AG08396 (cell line): ENCODE measurements at places on chromosomes 12 and 14.

DNA sequence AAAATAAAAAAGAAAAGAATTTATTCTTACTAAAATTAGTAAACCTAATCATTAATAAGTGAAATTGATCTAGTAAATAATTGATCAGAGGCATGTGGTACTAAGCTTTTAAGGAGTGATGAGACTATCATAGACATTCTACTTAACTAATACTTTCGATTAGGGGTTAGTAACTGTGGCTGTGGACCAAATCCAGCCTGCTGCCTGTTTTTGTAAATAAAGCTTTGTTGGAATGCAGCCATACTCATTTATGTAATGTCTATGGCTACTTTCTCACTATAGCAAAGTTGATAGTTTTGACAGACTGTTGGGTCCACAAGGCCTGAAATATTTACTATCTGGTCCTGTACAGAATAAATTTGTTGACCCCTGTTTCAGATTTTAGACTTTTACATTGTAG is 63.2 kb downstream of the PLEKHA5 start:
- no peak for DNase-seq

DNA sequence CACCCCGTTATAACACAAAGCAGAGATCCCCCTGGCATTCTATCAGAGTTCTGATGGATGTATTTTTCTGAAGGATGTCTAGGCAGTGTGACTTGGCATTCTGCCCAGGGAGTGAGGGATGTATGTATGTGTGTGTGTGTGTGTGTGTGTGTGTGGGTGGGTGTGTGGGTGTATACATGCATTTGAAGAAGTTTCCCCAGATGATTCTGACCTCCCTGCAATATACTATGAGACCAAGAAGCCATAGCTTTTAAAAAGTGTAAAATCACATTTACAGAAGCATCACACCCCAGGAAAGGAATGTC is 59.7 kb upstream of the NAP1L1 start:
- no peak for DNase-seq

- DNase-seq = peak; percentile 8
These were observed 414 bp downstream of the UNC79 start for GRCh38 chr14:93431036-93431670.

DNA sequence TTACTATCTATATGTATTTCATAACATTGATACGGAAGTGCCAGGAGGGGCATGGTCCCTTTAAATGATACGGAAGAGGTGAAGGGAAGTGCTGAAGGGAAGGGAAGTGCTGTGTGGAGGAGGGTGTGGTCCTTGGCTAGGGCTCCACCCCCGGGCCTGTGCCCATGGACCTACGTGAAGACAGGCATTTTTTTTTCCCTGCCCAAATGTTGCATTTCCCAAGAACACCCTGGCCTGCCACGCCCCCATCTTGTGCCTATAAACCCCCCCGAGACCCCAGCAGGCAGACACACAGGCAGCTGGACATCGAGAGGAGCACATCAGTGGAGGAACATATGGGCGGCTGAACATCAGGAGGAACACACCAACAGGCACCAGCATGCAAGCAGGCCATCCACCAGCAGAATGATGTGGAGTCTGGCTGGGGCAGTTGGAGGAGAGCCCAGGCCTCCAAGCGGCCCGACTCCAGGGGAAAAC is 134.1 kb downstream of the SLC41A2 start:
- no peak for DNase-seq

- no peak for DNase-seq
These were observed 33.2 kb downstream of the KCNMB4 start for GRCh38 chr12:70399311-70399710.

GRCh38 chr14:95699412-95699811 is 13.2 kb downstream of the TCL1B start:
- no peak for DNase-seq

GRCh38 chr14:64673316-64673715 is 30.9 kb upstream of the PLEKHG3 start:
- no peak for DNase-seq

DNA sequence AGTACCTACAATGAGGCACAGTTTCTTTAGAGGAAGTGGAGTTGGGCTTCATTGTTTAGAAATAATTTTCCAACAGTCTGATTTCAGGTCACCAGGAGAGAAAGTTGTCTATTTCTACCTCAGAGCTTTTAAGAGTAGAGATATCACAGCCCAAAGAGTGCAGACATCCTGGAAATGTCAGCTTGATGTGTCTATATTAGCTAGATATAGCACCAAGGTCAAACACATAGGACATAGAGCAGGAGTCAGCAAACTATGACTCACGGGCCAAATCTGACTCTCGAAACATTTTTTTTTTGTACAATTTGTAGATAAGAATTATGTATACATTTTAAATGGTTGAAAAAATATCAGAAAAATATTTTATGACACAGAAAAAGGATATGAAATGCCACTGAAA is 53.7 kb downstream of the KCNC2 start:
- DNase-seq = no peak

DNA sequence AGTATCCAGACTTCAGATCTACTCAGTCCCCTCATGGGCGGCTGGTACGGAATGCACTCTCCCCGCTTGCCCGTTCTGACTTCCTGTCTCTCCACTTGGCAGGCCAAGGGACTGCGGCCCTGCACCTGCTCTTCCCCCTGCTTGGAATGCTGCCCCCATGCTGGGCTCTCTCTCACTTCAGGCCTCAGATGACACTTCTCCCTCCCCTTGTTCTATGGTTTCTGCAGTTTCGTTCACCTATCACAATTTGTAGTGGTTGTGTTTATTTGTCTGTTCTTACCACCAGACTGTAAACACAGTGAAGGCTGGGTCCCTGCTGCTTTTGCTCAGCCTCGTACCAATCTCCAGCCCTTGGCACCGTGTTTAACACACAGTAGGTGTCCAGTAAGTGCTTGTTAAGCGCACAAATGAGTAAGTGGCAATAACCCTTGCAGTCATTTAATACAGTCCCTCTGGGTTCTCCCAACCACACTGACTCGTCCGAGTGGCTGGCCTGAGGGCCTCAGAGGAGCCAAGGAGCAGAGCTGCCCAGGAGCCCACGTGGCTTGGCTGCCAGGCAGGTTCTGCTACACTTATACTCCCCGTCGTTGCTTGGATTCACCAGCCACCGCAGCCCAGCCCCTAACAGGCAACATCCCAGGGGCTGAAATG is 11.8 kb downstream of the SLC6A12 start:
- DNase-seq = no peak

DNA sequence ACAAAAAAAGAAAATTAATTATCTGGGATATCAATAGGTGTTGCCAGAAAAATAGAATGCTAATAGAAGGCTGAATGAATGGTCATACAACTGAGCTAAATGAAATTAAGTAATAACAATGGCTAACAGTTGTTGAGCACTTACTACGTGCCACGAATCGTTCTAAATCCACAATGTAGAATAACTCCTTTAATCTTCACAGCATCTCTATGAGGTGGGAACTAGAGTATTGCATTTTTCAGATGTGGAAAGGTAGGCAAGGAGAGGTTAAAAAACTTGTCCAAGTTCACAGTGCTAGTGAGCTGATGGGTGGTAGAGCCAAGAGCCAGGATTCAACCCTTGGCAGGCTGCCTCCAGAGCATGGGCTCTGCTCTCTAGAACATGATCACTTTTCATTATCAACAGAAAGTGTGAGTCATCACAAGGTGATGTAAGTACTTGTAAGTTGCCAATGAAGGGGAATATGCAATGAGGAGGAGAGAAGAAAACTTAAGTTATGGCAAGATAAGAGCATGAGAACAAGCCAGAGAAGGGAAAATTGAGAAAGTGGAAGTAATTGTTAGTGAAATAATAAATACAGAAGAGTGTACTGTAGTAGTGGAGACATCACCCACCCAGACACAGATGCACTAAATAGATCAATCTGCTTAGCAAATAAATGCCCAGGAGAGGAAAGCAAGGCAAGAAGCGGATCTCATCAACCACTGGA is 122.1 kb downstream of the PRKD1 start:
- DNase-seq = peak; percentile 60

DNA sequence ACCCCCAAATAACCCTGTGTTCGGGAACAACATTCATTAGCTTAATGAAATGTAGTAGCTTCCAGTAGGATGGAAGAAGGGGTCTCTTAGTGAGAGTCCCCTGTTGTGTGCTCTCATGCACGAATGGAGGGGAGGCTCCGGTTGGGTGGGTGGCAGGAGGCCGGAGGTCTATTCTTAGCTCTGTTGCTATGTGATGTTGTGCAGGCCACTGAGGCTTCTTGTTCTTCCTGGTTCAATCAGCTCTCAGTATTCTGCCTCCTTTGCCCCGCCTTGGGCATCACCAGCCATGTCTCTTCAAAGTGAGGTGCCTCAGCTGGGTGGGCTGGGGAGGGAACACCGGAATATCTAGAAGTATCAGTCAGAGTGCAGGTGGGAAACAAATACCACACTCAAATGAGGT is 50.8 kb downstream of the KCNA1 start:
- no peak for DNase-seq

GRCh38 chr12:6275928-6276887 is 34.3 kb upstream of the PLEKHG6 start:
- no peak for DNase-seq

- no peak for DNase-seq
These were observed 123.7 kb upstream of the TMTC1 start for GRCh38 chr12:29907461-29907860.

- no peak for DNase-seq
These were observed 117.0 kb downstream of the SMOC1 start for GRCh38 chr14:69996216-69996615.

GRCh38 chr12:56261503-56262232 is 3.5 kb upstream of the ANKRD52 start:
- DNase-seq = peak; percentile 80

GRCh38 chr12:3227076-3227975 is 150.1 kb downstream of the TSPAN9 start:
- DNase-seq = no peak

DNA sequence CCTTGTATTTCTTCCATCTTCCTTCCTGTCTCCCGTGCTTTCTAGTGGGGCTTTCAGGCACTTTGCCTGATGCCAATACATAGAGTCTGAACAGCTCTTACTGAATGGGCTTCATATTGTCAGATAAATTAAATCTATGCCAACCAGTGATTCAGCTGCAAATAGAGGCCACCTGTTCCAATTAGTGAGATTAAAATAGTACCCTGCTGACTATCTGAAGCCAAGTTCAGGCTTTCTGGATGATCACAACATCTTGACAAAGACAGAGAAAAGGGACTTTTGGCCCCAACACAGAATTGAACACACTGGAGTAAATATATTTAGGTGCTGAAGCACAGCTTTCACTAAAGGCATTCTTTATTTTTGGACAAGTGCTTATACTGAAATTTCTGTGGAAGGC is 11.8 kb downstream of the TMCC3 start:
- DNase-seq = no peak

DNA sequence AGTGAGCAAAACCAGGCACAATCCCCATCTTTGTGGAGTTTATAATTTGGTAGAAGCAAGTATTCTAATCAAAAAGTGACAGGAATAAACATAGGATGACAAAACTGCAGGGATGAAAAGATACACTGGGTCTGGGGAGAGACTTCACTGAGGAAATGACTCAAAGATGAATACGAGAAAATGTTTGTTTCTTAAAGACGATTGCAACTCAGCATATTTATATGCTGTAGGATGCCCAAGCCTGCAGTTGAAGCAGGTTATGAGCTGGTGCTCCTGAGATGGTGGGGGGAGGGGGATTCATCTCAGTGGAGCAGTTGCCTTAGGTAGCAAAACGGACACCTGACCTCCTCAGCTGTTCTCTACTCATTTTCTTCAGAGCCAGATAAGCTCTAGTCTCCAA is 13.4 kb upstream of the SLC38A4 start:
- no peak for DNase-seq

DNA sequence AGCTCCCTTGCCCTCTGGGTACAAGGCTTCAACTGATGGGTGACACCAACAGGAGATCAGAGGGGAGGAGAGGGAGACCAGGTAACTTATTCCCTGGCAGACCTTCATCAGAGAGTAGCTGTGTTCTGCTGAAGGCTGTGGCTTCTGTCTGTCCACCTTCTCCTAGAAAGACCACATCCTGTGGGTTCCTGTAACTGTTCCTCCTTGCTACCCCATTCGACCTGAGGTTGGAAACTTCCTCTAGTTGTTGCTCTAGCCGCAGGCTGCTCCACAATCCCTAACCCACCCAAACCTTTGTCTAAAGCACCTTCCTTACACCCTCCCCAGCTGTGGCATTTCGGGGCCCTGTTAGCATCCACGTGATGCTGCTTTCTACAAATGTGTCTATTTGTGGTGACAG is 454.2 kb downstream of the DPF3 start:
- no peak for DNase-seq

DNA sequence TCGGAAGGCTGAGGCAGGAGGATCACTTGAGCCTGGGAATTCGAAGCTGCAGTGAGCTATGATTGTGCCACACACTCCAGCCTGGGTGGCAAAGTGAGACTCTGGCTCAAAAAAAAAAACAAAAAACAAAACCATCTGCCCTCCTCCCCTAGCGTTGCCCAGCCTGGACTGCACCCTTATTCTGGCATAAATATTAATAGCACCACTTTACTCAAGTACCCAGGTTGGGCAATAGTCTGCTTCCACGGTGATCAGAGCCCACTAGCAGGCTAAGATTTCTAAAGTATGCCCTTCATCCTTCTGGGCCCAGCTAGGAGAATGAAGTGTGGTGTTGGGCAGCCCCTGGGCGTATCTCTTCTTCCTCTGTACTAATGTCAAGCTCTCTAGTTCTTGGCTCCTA is 33.3 kb downstream of the KCTD10 start:
- no peak for DNase-seq

GRCh38 chr14:99481745-99482099 is 513 bp downstream of the CCNK start:
- no peak for DNase-seq

GRCh38 chr14:30223966-30224365 is 296.3 kb upstream of the PRKD1 start:
- DNase-seq = no peak

DNA sequence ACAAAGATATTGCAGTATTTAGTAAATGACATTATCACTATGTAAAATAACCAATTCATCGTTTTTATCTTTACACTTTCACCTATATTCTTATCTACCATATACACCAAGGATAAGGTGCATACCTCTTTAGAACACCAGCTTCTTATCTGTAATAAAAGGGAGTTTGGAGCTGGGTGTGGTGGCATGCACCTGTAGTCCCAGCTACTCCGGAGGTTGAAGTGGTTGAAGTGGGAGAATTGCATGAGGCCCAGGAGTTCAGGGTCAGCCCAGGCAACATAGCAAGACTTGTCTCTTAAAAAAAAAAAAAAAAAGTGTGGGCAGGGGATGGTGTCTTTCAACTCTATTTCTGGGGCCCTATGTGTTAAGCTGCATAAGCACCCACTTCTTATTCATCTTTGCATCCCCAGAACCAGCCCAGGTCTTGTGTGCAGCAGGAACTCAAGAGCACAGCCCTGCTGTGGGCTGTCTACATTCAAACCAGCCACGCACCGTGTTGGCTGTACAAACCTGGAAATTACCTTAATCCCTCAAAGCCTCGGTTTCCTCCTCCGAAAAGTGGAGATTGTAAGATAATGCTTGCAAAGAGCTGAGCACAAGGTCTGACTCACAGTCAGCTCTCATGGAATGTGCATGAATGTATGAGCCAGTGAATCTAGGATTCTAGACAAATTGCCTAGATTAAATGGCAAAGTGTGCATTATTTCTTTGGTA is 256.6 kb upstream of the FOXN3 start:
- DNase-seq = peak; percentile 29

GRCh38 chr12:124501112-124501561 is 66.3 kb downstream of the NCOR2 start:
- DNase-seq = no peak

- no peak for DNase-seq
These were observed 174.7 kb upstream of the DAAM1 start for GRCh38 chr14:59013672-59014298.
